Hepatic stellate cell (primary cell): ENCODE measurements at places on chromosomes 12 and 14.

DNA sequence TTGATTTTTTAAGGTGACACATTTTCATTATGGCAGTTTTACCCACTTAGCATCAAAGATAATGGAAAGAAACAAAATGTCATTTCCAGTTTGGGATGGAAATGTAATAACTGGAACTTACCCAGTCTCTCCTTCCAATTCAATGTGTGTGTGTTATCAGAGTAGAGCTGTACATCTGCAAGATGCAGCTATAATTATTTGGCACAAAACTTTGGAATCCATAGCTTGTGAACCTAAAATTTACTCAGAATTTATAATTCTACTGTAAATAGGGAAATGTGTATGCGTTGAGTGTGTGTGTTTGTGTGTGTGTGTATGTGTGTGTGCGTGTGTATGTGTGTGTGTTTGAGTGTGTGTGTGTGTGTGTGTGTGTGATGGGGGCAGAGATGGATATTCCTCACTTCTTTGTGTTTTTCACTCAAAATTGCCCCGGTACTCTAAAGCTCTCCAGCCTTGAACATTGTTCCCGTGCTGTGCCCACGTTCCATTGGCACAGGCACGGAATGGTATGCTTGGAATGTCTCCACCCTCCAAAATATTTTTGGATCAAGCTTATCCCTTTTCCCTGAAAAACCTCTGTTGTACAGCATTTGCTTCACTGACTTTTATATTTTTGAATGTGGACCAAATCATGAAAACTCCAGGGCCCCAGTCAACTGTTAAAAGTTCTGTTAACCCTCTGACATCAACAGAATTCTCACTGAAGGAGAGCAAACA lies 150.2 kb upstream of the BMP4 start:
- peak; percentile 14 for DNase-seq

GRCh38 chr12:92034858-92035401 lies 110.7 kb downstream of the BTG1 start:
- DNase-seq: peak; percentile 14

DNA sequence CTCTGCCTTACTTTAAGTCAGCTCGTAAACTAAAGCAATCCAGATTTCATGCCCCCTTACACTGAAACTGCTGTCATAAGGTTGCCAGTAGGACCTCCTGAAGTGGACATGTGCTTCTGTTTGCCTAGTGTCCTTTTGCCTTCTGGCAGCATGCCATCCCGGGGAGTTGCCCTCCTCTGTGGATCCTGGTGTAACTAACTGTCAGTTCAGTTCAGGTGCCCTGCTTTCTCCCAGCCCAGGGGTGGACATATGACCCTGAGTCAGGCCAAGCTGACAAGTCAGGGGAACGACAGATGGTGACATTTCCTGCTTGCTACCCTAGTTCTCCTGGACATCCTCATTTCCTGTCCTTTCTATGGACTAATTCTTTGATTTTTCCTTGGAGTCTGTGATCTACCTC lies 25.6 kb downstream of the AKAP6 start:
- DNase-seq: no peak

- no peak for DNase-seq
Observed at GRCh38 chr12:130203151-130203550, 40.9 kb downstream of the FZD10 start.

GRCh38 chr12:39620659-39621658 lies 1.4 kb upstream of the ABCD2 start:
- no peak for DNase-seq

DNA sequence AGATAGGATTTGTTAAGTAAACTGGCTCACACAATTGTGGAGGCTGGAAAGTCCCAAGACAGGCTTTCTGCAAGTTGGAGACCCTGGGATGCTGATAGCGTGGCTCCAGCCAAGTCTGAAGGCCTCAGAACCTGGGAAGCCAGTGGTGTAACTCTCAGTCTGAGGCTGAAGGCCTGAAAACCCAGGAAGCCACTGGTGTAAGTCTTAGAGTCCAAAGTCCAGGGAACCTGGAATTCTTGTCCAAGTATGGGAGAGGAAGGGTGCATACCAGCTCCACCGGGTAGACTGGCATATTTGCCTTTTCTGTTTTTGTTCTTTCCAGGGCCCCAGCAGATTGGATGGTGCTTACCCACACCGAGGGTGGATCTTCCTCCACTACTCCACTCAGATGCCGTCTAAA lies 18.1 kb downstream of the GMFB start:
- no peak for DNase-seq

DNA sequence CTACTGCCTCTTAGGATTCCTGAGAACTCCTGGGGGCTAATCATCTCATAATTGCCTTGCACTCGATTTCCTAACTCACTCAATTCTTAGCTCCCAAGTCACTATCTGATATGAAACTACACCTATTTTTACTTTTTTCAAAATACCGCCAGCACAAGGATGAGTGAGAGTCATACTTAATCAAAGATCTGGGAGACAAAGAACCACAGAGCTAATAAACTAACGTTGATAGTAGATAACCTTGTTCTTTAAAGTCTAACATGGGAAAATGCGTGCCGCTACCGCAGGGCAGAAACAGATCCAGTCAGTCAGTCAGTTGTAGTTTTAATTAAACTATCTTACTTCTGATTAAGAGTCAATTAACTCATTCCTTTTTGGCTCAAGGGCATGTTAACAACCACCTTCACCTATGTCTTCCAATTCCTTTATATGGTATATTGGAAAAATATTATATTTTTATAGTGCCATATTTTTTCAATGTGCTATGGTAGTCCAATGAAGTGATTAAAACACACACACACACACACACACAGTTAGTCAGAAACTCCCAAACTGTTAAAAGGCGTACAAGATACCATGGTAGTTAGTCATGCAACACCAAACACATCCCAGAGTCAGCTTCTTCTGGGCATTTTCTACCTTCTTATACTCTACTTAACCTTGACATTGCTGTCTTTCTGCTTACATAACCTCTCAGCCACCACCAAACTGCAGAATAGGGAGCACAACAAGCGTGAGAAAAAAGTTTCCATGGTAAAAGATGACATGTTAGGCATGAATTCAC lies 114.0 kb downstream of the KLHL28 start:
- no peak for DNase-seq

DNA sequence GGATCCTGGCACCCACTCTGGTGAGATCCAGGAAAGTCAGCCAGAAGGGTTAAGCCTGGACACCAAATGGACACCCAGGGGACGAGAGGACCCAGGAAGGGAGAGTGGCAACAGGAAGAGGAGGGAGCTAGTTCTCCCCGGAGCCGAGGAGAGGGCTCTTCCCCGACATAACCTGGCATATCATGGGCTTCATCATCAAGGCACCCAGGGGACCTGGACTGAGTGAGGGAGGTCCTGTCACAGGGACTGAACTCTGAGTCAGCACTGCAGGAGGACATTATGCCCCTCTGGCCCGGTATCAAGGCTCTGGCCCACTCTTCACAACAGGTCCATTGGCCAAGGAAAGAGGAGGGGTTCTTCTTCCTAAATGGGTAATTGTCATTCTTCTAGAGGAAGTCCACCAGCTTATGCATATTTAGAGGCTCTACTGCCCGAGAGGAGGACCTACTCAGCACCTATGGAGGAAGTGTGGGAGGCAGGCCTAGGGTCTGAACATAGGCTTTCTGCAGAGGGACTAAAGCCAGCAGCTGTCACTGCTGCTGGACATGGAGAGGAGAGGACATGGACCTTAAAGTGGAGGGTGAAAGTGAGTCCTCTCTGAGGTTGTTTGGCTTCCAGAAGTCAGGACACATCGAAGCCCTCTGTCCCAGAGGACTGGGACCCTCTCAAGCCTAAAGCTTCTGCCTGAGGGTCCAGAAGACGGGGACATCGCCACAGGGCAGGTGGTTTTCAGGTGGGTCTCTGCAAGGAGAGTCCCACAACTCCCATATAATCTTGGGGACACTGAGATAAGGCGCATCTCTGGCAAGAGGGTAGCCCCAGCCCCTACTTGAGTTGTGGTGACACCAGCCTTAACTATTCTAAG lies 18.6 kb downstream of the ISCA2 start:
- no peak for DNase-seq

GRCh38 chr14:29893989-29894388 lies 33.7 kb downstream of the PRKD1 start:
- DNase-seq: no peak

DNA sequence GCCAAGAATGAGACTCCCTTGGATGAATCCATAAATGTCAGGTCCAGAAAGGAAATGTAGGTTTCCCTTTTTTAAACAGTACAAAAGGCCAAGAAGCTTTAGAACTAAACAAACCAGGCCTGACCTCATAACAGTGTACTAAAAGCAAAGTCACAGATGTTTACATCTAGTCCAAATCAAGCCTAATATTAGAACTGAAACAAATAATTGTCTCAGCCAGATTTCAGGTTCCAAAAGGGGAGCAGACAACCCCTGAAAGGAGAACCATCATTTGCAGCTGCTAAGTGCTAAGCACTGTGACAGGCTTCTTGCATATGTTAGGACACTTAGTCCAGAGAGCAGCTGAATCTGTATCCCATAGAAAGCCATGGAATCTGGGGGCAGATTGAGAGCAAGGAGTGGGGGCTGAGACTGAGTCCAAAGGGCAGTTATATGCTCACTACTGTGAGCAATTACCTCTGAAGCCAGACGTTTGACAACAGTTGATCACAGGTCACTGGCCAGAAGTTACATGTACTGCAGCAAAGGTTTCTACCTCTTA lies 90.1 kb downstream of the STXBP6 start:
- no peak for DNase-seq

- DNase-seq: peak; percentile 12
Observed at GRCh38 chr14:65961004-65961403, 525.2 kb upstream of the CCDC196 start.

DNA sequence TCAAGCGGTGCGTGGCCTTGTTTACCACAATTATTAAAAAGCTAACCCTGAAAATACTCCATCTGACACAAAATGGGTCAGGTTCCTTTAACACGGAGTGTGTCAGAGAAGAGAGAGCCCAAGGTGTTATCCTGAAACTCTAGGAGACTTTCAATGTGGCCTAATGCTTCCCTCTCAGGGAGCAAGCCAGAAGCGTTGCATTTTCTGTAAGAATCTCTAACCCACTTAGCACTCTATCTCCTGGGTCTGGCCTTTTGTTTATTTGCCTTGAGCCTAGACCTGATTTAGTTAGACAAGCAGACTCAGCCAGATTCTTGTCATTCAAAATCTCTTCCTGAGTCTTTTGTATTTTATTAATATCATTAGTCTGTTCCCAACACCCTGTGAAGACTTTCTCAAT lies 184.0 kb upstream of the SYT1 start:
- DNase-seq: no peak

- no peak for DNase-seq
Observed at GRCh38 chr12:10615532-10615931, 2.1 kb upstream of the MAGOHB start.

DNA sequence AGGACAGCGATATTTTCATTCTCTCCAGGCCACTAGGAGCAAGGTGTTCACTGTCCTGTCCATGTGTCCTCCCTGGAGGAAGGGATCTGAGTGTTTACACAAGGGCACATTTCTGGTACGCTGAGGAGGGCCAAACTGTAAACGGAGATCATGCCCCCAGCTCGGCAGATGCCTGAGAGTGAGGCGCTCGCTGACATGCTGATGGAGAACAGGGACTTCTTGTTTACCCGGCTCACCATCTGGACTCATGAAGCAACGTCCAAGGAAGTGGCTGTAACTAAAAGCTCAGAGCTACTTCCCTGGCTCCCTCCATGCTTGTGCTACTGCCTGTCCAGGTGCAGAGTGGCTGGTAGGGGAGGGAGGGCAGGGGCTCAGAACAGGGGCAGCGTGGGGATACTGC lies 43.4 kb upstream of the KCNA1 start:
- DNase-seq: no peak

GRCh38 chr14:29858299-29858698 lies 69.3 kb downstream of the PRKD1 start:
- DNase-seq: no peak

- DNase-seq: no peak
Observed at GRCh38 chr12:19066475-19067001, 63.0 kb upstream of the PLEKHA5 start.

DNA sequence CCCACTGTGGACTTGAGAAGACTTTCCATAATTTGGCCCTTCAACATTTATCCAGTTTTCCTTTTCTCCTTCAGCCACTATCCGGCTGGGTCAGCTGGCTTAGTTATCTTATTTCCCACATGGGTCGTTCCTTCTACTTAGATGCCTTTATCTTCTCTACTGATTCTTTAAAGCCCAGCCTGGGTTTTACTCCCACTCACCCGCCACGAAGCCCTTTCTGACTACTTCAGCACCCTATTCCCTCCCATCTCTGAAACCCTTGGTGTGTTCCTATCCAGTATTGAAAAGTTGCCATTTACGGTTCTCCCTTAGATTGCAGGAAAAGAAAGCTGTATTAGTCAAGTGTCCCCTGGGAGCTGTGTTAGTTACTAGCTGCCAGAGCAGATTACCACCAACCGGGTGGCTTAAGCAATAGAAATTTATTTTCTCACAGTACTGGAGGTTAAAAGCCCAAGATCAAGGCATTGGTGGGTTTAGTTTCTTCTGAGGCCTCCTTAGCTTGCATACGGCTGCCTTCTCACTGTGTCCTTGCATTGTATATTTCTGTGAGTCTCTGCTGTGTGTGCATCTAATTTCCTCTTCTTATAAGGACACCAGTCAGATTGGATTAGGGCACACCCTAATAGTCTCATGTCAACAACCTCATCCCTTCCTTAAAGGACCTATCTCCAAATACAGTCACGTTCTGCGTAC lies 105.5 kb downstream of the GPATCH2L start:
- peak; percentile 37 for DNase-seq

GRCh38 chr12:91608542-91608941 lies 425.9 kb upstream of the DCN start:
- DNase-seq: no peak

GRCh38 chr14:96925422-96925821 lies 128.2 kb downstream of the VRK1 start:
- no peak for DNase-seq

DNA sequence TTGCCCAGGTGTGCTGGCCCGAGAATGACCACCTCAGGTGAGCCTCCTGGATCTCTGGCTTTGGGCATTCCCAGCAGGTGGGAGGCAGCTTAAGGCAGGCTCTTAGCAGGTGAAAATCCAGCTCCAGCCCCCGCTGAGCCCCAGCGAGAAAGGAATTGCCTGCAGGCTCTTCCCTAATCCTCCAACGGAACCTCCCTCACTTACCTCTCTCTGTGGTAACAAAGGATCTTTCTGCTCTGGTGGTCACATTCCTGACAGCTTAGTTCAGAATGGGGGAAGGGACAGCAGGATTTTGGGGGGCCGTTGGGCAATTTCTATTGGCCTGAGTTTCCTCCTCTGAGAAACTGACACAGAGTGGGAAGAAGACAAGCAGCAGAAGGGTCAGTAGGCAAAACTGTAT lies 116.0 kb upstream of the LHX5 start:
- DNase-seq: no peak

- DNase-seq: no peak
Observed at GRCh38 chr12:28787151-28787550, 361.9 kb upstream of the FAR2 start.

- no peak for DNase-seq
Observed at GRCh38 chr12:63889721-63890509, 45.4 kb downstream of the SRGAP1 start.

GRCh38 chr12:52210186-52210924 lies 18.5 kb upstream of the KRT80 start:
- DNase-seq: no peak

- no peak for DNase-seq
Observed at GRCh38 chr14:68094158-68094557, 274.6 kb downstream of the RAD51B start.
